ENCODE measurements at places on chromosomes 7 and 10.

DNA sequence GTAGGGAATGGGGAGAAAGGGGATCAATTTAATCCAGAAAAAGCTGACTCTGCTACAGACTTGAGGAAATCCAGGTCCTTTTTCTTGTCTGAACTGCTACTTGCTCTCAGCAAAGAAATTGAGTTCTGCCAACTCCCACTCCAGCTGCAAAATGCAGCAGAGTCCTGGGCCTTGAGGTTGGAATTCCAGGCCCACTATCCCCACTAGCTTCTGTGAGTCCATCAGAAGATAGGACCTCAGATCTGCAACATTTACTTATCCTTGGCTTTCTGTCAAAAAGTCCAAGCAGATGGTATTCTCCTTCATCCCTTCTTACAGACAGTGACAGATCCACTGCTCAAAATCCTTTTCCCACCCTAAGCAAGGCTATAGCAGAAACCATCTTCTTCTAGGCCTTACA lies 219.2 kb downstream of the ARHGAP12 start:
- peaks cover 44% of the 10 kb centered on the region for H3K36me3 ChIP-seq
- no peak overlapping the region for H3K27ac ChIP-seq
- H3K4me3 ChIP-seq, result no peak overlapping the region

DNA sequence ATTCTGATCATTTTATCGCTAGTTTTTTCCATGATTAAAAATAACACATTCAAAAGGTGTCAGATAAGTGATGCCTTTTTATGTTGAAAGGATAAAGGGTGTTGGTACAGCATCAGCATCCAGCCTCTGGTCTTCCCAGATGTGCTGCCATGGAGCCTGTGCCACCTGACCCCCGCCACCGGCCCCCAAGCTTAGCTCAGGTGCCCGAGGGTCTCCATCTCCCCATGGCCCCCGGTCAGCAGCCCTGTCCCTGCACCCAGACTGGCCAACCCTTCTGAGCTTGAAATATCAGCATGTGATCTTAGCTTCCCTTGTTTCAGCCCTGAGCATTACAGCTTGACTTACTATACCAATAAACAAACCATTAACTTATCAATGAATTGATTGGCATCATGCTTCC lies 24.6 kb downstream of the PFKP start:
- H3K36me3 ChIP-seq, result peaks cover 11% of the 10 kb centered on the region
- H3K27ac ChIP-seq, result no peak overlapping the region
- H3K4me1 ChIP-seq, result peaks cover 5% of the 10 kb centered on the region
- H3K4me3 ChIP-seq, result no peak overlapping the region
- DNase-seq, result no peak
- no peaks in the 10 kb centered on the region for H3K27me3 ChIP-seq

DNA sequence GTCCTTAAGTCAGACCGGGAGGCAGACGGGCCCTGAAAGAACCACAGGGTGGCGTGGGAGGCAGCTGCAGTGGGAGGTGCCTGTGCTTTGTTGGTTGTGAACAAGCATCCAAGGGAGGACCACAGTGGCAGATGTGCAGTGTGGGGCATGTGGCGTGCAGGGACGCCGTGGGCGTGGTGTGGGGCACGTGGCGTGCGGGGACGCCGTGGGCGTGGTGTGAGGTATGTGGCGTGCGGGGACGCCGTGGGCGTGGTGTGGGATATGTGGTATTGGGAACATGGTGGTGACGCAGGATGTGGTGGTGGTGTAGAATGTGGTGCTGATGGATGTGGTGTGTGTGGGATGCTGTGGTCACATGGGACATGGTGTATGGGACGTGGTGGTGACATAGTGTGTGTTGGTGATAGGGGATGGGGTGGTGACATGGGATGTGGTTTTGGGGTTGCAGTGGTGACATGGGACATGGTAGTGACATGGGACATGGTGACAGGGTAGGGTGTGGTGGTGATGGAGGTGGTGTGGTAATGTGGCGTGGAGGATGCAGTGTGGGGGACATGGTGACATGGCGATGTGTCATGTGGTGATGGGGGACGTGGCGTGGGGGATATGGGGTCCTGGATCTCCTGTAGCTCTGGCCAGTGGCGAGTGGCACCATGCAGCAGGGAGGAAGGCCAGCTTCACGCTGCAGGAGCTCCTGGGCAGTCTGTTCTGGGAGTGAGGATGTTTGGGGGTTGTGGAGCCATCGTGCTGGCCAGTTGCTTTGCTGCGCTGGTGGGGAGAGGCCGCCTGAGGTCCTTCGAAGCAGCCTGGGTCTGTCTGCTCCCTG lies 78.8 kb downstream of the INPP5A start:
- no peaks in the 10 kb centered on the region for H3K4me1 ChIP-seq
- no peak for DNase-seq
- no peak overlapping the region for H3K4me3 ChIP-seq
- no peak overlapping the region for H3K27ac ChIP-seq
- no peaks in the 10 kb centered on the region for H3K27me3 ChIP-seq

DNA sequence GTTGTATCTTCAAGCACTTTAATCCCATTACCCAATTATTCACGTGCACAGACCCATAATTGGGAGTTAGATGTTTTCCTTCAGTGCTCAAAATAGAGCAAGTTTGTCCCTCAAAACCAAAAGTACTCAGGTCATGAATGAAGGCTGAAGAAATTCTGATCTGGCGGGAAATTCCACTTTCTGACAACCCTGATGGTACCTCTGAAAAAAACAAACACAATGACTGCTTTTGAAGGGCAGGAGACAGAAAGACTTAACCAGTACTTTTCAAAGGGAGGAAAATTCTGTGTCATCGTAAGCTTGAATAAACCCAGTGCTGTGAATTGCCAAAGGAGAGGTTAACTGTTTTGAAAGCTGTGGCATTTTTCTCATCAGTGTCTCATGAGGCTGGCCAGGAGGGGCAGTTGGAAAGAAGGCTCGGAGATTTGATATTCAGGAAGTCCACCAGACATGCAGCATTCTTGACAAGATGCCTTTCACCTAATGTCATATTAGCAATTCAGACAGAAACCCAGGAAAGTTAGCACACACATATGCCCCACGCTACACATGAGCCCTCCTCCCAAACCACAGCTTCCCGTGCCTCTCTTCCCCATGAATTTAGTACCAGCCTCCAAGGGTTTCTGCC lies 347.0 kb downstream of the KCNMA1 start:
- H3K4me1 ChIP-seq, result peaks cover 7% of the 10 kb centered on the region
- no peaks in the 10 kb centered on the region for H3K27me3 ChIP-seq
- DNase-seq, result no peak
- H3K4me3 ChIP-seq, result no peak overlapping the region

GRCh38 chr10:72503241-72503640 lies 122.6 kb downstream of the MICU1 start:
- no peak for DNase-seq
- no peaks in the 10 kb centered on the region for H3K27me3 ChIP-seq
- H3K27ac ChIP-seq, result no peak overlapping the region

DNA sequence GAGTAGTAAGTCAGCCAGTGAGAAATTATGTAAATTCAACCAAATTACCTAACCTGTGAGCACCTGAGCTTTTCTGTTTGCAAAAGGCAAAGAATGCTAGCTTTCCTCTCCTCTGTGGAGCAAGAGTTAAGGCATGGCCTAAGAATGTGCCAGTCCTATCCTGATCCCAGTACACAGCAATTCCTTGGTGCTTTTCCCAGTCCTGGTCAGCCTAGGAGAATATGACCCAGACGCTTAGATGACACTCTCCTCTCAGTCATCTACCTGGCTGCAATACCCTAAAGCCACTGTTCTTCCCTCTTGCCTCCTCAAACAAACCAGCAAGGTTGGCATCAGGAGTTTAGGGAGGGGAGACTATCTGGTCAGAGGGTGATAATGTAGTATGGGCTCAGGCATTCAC lies 4.1 kb downstream of the PDLIM1 start:
- H3K4me3 ChIP-seq, result no peak overlapping the region
- H3K27me3 ChIP-seq, result no peaks in the 10 kb centered on the region
- no peak for DNase-seq
- H3K27ac ChIP-seq, result no peak overlapping the region

DNA sequence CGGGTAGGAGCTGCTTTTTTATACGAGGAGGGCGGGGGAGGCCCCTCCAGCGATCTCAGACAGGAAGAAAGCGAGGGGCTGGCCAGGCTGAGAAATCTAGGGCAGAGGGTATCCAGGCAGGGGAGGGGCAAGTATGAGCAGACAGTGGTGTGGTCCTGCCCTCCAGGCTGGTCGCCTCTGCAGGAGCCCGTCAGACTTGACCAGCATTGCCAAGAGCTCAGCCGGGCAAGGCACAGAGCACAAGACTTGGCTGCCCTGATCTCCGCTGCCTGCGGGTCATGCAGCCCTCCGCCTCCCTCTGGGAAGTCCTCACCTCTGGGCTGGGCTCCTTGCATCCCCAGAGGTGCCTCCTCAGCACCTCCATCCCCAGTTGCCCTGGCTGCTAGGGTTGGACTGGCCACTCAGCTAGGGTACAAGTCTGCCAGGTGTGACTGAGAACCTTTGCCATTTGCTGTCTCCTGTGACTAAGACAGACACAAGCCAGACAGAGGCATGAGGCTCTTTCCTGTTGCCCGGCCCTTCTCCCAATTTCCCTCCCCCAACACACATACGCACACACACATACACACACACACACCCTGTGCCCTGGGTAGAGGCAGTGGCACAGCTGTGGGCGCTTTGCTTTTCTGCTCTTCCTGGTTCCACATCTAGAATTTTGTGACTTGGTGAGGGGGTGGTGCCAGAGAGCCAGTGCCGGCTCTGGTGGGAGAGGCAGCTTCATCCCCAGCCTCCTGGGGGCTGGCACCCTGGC lies 59.1 kb upstream of the PPIF start:
- H3K27me3 ChIP-seq, result no peaks in the 10 kb centered on the region
- H3K4me3 ChIP-seq, result no peak overlapping the region
- no peak for DNase-seq
- no peaks in the 10 kb centered on the region for H3K4me1 ChIP-seq
- no peak overlapping the region for H3K27ac ChIP-seq
- peaks cover 9% of the 10 kb centered on the region for H3K36me3 ChIP-seq

DNA sequence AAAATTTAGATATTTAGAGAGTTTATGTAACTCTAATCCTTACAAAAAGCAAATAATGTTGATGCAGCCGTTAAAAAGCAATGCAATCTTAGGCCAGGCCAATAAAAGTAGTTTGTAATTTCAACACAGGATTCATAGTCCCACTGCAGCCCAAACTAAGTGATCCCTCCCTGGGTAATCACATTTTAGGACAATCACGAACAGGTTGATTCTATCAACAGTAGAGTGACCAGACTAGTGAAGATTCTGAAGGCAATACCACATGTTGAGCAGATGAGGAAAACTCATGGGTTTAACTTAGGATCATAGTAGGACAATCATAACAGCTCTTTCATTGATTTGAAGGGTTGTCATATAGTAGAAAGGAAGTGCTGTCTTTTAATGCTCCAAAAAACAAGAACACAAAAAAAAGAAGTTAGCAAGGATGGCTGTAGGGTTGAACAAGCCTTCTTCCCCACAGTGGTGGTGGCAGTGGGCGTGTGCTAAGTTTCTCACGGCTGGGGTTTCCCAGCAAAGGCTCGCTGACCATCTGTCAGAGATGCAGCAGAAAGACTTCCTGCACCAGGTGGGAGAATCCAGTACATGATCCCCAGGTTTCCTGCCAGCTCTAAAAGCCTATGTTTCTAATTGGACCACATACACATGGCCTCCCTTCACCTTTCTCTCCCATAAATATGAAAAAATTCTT lies 212.2 kb downstream of the CHRM2 start:
- no peaks in the 10 kb centered on the region for H3K36me3 ChIP-seq
- H3K4me3 ChIP-seq, result no peak overlapping the region
- DNase-seq, result no peak
- no peaks in the 10 kb centered on the region for H3K27me3 ChIP-seq
- H3K4me1 ChIP-seq, result no peaks in the 10 kb centered on the region
- no peak overlapping the region for H3K27ac ChIP-seq

- H3K4me1 ChIP-seq, result no peaks in the 10 kb centered on the region
- no peak overlapping the region for H3K4me3 ChIP-seq
- H3K27me3 ChIP-seq, result no peaks in the 10 kb centered on the region
Measured at GRCh38 chr10:33287112-33287511, 47.4 kb downstream of the NRP1 start.

DNA sequence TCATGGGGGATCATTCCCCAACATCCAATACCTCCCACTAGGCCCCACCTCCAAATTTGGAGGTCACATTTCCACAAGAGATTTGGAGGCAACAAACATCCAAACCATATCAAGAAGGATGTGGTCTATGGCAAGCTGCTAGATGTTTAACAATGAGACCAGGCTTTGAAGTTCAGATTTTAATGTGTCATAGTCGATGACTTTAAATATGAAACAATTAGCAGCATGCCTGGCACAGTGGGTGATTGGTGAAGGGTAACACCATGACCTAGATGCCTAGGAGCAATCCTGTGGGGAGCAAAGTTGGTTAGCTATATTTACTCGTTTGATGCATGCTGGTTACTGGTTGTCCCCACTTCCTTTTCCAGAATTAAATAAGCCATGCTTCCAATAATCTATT lies 356.4 kb upstream of the VWC2 start:
- no peaks in the 10 kb centered on the region for H3K36me3 ChIP-seq
- H3K4me3 ChIP-seq, result no peak overlapping the region
- DNase-seq, result no peak
- no peaks in the 10 kb centered on the region for H3K4me1 ChIP-seq
- H3K27me3 ChIP-seq, result no peaks in the 10 kb centered on the region

Data from H9 (cell line).